Prostate gland (tissue), 2 donors: ENCODE measurements at places on chromosomes 3 and 15. TPM values are rescaled to one million over a fixed set of nuclear protein-coding genes. Genes with fewer than 3 reads are reported as not detected.
A peak's percentile ranks its signal among the peaks of the same experiment; 100 is the strongest.

EPB42 gene
- 1.4 TPM for total RNA-seq

DNA sequence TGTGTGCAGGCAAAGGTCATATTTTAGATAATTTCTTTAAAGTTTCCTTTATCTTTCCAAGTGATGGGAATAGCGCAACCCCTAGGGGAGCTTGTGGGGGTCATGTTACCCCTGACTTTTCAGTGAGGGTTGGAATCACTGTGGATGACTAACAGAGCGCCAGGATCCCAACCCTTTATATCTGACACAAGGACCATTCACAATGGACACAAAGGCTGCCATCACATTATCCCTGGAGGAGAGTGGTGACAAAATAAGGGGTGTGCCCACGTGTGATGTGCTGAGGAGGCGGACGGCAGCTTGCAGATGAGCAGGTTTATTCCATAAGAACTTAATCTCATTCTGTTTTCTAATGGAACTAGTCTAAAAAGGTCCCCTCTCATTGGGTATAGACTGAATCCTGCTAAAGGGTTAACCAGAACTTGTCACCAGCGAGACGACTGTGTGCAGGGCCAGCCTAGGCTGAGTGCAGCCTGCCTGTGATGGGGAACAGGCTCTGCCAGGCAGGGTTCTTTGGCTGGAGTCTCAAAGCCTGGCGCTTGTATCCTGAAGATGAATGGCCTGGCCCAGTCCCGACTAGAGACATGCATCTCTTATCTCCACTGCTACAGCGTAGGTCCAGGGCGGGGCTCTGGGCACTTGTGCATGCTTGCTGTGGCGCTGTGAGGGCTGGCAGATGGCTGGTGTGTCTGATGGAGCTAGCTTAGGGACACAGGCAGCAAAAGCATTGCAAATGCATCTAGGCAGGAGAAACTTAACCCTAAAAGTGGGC is 50.2 kb downstream of the CHDH start:
- H3K36me3 ChIP-seq = no peaks in the 10 kb centered on the region
- no peak overlapping the region for H3K27ac ChIP-seq
- peak; percentile 16 for DNase-seq
- H3K4me1 ChIP-seq = no peaks in the 10 kb centered on the region
- no peak overlapping the region for H3K4me3 ChIP-seq
- no peaks in the 10 kb centered on the region for H3K27me3 ChIP-seq

GRCh38 chr3:64187065-64187959 is 38.0 kb downstream of the PRICKLE2 start:
- peak; percentile 63 for DNase-seq
- no peaks in the 10 kb centered on the region for H3K4me1 ChIP-seq
- no peaks in the 10 kb centered on the region for H3K36me3 ChIP-seq
- H3K27ac ChIP-seq = peak overlapping the region; percentile 33

- no peaks in the 10 kb centered on the region for H3K4me1 ChIP-seq
- H3K27me3 ChIP-seq = no peaks in the 10 kb centered on the region
- no peak for DNase-seq
- no peak overlapping the region for H3K4me3 ChIP-seq
Observed at GRCh38 chr3:117809186-117810081, 1099.9 kb downstream of the TUSC7 start.

DNA sequence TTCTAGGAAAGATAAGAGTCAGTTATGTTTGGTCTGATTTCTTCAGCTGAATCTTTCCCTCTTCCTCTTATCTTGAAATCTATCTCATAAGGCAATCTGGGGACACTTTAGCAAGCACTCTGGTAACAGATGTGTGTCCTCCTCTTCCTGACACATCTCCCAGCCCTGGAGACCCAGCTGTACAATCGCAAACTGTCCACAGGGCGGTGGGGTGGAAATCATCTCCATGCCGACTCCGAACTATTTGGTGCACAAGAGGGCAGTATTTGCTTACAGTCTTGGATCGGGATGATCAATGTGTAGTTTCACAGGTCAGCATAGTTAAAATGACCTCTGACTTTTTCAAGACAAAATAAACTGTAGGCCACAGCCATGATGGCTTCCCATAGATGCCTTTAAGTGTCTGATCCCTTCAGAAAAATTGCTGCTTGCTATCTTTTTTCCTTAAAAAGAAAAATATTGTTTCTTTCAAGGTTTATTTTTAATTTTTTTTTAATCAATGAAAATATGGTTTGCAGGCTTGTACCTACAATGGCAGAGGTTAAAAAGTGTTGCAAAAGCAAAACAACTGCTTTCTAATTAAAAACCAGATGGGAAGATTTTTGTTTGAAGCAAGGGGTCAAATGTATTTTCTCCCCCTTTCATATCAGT is 17.7 kb downstream of the EEFSEC start:
- no peak overlapping the region for H3K4me3 ChIP-seq
- no peaks in the 10 kb centered on the region for H3K27me3 ChIP-seq
- H3K36me3 ChIP-seq = no peaks in the 10 kb centered on the region
- no peaks in the 10 kb centered on the region for H3K4me1 ChIP-seq
- DNase-seq = peak; percentile 60

CCR3 gene
- total RNA-seq = not detected

C3orf22 gene
- total RNA-seq = not detected

GRCh38 chr3:24224666-24225384 is 269.8 kb downstream of the THRB start:
- H3K4me1 ChIP-seq = no peaks in the 10 kb centered on the region
- H3K27me3 ChIP-seq = no peaks in the 10 kb centered on the region
- H3K27ac ChIP-seq = no peak overlapping the region

DNA sequence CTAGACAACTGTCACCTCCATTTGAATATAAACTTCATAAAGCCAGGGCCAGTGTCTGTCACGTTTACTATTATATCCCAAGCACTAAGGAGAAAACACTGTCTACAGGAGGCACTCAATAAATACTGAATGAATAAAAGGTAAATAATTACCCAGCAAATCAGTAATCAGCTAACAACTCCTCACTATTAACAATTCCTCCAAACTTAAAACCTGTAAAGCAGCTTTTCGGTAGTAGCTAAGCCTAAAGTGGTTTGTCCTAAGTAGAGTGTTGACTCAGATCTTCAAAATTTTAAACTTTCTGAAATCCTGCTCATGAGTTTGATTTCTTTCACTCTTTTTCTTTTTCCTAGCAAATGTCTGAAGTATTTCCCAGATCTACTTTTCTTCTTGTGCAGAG is 39.9 kb downstream of the C3orf80 start:
- no peak for DNase-seq
- H3K27me3 ChIP-seq = no peaks in the 10 kb centered on the region
- no peaks in the 10 kb centered on the region for H3K4me1 ChIP-seq
- H3K27ac ChIP-seq = no peak overlapping the region
- no peaks in the 10 kb centered on the region for H3K36me3 ChIP-seq

- no peaks in the 10 kb centered on the region for H3K27me3 ChIP-seq
- H3K4me1 ChIP-seq = no peaks in the 10 kb centered on the region
- no peaks in the 10 kb centered on the region for H3K36me3 ChIP-seq
- DNase-seq = no peak
- H3K27ac ChIP-seq = no peak overlapping the region
- no peak overlapping the region for H3K4me3 ChIP-seq
Observed at GRCh38 chr3:14093831-14094230, 30.8 kb downstream of the CHCHD4 start.

DNA sequence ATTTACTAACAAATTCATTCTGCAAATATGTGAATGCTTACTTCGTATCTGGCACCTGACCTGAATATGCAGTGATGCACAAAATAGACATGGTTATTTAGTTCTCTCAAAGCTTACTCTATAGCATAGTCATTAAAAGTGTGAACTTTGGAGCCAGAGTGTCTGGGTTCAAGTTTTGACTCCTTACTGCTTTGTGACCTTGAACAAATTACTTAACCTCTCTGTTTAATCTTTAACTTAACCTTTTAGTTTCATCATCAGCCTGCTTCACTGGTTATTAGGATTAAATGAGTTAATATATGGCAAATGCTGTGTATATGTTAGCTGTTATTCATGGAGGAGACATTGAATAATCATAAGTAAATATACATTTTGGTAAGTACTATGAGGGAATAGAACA is 12.1 kb upstream of the MGA start:
- no peaks in the 10 kb centered on the region for H3K27me3 ChIP-seq
- no peaks in the 10 kb centered on the region for H3K36me3 ChIP-seq
- no peak for DNase-seq
- H3K4me3 ChIP-seq = no peak overlapping the region
- H3K4me1 ChIP-seq = no peaks in the 10 kb centered on the region

RPL29 gene
- total RNA-seq = 1,249 TPM

CSTA gene
- total RNA-seq = 25.7 TPM
